ENCODE measurements at places on chromosomes 7 and 10.

DNA sequence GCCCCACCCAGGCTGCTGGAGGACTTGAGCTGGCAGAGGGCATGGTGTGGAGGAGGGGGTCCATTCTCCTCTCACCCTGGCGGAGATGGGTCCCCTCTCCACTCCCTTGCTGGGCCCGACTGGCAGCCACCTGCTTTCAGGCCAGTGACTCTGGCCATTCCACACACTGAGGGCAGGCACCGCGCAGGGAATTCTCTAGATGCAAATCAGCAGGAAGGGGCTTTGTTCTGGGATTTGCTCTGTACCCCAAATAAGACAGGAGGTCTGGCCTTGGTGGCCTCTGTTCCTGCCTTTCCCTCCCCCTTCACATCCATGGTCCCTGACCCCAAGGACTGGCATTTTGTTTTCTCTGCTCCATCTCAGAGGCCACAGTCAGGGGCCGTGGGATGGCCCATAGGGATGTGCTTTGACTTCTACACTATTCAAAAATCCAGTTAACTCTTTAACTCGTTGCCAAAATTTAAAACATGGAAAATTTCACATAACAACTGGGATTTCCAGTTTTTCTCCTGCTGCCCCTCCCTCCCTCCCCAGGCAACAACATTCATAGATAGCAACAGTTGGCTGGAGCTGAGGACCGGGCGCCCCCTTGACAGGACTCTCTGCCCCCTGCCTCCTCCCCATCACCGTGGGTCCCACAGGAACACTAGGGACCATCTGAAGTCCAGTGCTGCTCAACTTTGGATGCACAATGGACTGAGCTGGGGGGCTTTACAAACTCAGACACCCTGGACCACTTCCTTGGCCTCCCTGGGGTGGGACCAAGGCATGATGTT, 33.9 kb downstream of the PPIF start:
- DNase-seq: no peak

DNA sequence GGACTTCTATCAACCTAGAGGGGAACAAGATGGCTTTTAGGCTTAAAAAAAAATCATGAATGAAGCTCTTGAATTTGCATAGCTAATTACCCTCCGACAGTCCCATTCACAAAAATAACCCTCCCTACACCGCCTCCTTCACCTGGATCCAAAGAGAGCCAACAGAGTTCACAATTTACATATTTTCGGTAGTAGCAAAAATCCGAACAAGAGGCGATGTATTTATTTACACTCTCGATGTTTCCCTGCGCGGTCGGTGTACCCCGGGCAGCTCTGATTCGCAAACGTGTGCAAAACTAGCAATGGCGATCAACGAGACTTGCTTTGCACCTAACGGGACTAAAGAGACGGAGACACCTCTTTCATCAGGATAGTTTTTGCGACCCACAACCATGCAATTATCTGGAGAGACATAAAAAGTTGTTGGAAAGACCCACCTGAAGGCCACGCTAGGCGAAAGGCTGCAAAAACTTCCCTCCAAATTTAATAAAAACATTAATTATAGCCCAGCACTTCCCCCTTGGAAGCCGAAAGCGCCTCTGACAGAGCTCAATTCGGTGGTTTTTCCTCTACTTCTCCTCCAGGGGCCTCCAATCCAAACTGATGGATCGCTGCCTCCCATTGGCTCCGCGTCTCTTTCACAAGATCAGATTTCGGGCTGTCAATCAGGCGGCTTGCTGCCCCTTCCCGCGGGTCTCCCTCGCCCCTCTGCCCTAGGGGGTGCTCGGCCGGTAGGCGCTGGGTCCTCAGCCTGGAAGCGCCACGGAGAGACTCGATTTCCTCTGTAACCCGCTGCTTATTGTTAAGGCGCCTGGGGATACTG, at the start of gene ETV1:
ETV1 (minus strand) TSS at position 541 of the 823 bp plus-strand sequence. CDS start 614 bp downstream, outside the sequence.
- DNase-seq: no peak

GRCh38 chr10:12750526-12751201, 250.8 kb downstream of the CCDC3 start:
- DNase-seq: no peak

GRCh38 chr10:78465431-78465830, 431.8 kb downstream of the RPS24 start:
- DNase-seq: no peak

- no peak for DNase-seq
Observed at GRCh38 chr7:41501006-41501405, 201.9 kb downstream of the INHBA start.

DNA sequence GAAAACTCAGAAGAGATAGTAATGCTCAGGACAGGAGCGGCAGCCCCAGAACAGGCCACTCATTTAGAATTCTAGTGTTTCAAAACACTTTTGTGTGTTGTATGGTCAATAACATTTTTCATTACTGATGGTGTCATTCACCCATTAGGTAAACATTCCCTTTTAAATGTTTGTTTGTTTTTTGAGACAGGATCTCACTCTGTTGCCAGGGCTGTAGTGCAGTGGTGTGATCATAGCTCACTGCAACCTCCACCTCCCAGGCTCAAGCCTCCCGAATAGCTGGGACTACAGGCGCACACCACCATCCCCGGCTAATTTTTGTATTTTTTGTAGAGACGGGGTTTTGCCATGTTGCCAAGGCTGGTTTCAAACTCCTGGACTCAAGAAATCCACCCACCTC, 65.9 kb upstream of the CAPZA2 start:
- no peak for DNase-seq

- DNase-seq: no peak
Observed at GRCh38 chr10:15571575-15571974, 148.1 kb downstream of the ITGA8 start.

DNA sequence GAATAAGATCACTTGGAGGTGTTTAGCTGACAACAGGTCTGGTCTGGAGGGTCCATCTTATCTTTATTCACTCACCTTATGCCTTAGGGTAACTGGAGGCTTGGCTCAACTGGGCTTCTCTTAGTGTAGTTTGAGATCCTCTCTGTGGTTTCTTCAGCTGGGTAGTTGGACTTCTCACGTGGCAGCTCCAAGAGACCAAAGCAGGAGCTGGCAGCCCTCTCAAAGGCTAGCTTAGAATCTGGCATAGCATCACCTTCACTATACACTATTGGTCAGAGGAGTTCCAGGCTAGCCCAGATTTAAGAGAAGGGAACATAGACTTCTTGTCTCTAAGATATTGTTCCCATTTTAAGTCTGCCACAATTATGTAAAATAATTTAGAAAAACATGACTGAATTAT, 16.4 kb downstream of the ADK start:
- no peak for DNase-seq

DNA sequence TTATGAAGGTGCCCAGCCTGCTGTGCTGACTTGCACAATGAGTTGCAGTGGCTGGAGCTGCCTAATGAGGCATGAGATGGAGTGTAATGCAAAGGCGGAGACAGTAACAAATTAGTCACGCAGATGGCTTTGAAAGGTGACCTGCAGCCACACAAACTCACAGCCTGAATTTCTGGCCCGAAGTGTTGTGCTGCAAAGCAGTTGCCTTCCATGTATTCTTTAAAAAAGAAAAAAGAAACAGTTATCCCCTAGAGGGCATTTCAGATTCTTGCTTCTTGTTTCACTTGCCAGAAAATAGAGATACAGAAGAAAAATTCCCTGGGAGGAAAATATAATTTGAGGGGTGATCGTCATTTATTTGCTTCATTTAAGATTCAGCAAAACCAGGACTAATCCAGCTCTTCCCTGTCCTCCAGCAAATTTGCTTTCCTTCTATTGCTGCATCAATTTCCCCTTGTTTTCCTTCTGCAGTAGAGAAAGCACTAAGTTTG, 239.9 kb downstream of the ADRA2A start:
- DNase-seq: no peak

GRCh38 chr10:62183857-62184795, 84.5 kb downstream of the RTKN2 start:
- DNase-seq: no peak

GRCh38 chr10:93173967-93174845, 100.5 kb downstream of the CYP26A1 start:
- DNase-seq: no peak

GRCh38 chr7:46786221-46786954, 795.5 kb downstream of the TNS3 start:
- DNase-seq: no peak

- DNase-seq: no peak
Observed at GRCh38 chr10:16436367-16436757, 448 bp upstream of the PTER start.

- DNase-seq: no peak
Observed at GRCh38 chr7:107147464-107148393, 21.1 kb upstream of the HBP1 start.

- DNase-seq: no peak
Observed at GRCh38 chr10:80141696-80142460, 9.3 kb downstream of the PLAC9 start.

GRCh38 chr7:133912916-133913697, 214.0 kb upstream of the LRGUK start:
- no peak for DNase-seq

GRCh38 chr10:17479822-17480221, 25.4 kb upstream of the ST8SIA6 start:
- DNase-seq: no peak

DNA sequence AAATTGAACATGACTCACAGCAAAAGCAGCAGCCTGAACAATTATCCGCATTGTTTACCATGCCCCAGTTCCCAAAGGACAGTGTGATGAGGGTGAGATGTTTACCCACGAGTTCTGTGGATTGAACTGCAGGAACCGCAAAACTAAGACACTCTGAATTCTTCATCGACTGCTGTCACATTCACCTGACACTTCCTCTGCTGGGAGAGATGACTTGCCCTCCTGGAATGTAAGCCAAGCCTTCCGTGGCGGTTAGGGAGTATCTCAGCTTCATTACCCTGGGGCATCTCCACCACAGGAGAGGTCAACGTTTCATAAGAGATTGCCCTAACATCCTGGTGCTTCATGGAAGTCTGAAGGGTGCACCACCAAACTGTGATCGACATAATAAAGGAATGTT, 374.6 kb upstream of the ADARB2 start:
- DNase-seq: no peak

DNA sequence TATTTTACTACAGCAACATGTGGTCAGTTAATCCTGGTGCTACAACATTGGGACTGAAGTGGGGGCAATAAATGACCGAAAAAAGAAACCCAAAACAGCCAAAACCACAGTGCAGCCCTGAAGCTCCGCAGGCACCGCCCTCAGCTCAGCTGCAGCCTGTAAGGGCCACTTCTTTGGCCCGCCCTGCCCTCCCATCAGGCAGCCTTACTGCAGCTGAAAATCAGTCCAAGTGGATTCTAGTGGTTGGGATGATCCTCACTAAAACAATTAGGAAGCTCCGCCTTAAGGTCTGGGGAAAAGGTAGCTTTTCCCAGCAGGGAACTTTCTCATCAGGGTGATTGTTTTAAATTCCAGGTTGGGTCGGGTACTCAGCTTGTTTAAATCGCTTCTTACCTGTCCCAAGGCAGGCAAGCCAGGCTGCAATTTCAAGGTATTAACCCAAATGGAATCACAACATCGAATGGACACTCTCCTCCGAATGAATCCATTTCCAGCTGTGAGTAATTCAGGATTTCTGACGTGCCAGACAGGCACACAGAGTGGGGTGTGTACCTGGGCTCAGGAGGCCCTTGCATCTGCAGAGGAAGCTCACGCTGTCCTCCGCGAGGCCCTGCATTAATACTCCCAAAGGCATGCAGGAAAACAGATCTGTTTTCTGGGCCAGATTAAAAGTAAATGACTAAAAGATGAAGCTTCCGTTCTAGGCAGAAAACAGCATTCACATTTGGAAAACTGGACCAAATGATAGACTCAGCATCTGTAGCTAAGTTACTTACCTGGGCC, 104.3 kb downstream of the CREB5 start:
- no peak for DNase-seq

GRCh38 chr7:20556091-20556490, 59.4 kb upstream of the ABCB5 start:
- no peak for DNase-seq

GRCh38 chr7:29410996-29411395, 152.6 kb upstream of the PRR15 start:
- no peak for DNase-seq

GRCh38 chr10:59838085-59838789, 68.1 kb downstream of the CCDC6 start:
- no peak for DNase-seq

GRCh38 chr7:156460858-156461627, 179.5 kb upstream of the RNF32 start:
- DNase-seq: no peak

DNA sequence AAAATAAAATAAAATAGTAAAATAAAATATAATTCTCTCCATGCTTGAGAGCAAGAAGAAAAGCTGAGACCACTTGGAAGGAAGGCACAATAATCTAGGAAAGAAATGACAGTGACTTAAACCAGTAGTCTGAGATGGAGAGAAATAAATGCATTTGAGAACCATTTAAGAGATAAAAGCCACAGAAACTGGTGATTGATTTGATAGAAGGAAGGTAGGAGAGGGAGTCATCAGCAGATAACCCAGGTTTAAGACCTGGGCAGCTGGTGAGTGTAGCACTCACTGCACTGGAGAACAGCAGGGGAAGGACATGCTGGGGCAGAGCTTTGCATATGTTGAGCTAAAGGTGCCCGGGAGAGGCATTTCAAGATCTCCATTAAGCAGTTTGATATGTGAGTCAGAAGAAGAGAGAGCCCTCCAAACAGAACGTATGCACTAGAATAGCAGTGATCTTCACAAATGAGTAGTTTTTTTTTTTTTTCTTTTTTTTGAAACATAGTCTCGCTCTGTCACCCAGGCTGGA, 268.0 kb downstream of the DYNC1I1 start:
- DNase-seq: no peak

DNA sequence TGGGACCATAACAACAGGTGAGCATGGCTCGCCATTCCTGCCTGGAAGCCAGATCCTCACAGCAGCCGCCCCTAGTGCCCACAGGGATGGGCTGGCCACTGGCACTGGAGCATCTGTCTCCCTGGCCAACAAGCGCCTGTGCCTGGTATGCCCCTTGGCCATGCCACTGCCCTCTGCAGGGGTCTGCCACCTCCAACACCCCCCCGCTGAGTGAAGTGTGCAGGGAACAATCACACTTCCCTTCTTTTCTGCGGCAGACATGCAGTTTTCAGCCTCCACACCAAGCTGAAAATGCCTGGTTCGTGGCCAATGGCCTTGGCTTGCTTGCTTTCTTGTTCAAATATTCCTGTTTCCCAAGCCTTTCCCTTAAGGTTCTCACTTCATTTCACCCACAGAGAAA, 50.7 kb downstream of the HSPA12A start:
- no peak for DNase-seq

GRCh38 chr10:72096115-72097000, 8.0 kb upstream of the SPOCK2 start:
- DNase-seq: no peak

DNA sequence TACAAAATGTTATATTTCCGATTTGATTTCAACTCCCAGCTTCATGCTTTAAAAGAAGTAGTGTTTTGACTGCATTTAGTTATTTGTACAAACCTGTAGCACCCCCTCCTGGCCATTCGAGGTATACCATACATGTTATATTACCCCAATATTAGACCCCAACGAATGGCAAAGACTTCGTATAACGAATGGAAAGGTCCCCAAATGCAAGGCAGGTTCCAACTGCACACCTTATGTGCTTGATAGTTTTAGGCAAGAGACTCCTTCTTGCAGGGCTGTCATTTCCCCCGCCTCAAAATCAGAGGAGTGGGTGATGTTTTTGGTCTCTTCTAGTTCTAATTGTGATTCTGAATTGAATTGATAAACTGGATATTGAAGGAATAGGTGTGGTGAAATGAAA, 101.1 kb upstream of the TARP start:
- DNase-seq: no peak

GRCh38 chr7:142299237-142299781, 41.5 kb upstream of the PRSS58 start:
- DNase-seq: no peak

- DNase-seq: no peak
Observed at GRCh38 chr7:98341106-98341505, 59.6 kb downstream of the BRI3 start.

Data from stimulated activated CD4-positive, alpha-beta T cell treated with anti-CD3 and anti-CD28 coated beads, Interleukin-12 subunit alpha, Interleukin-12 subunit beta, amount 100 ng/mL, for 24 hours (primary cell).